ENCODE measurements at places on chromosomes 2 and 18.

- no peak overlapping the region for H3K4me3 ChIP-seq
- H3K4me1 ChIP-seq: no peaks in the 10 kb centered on the region
- no peak for DNase-seq
- no peaks in the 10 kb centered on the region for H3K36me3 ChIP-seq
Observed at GRCh38 chr2:52821631-52822030, 946.0 kb upstream of the CHAC2 start.

DNA sequence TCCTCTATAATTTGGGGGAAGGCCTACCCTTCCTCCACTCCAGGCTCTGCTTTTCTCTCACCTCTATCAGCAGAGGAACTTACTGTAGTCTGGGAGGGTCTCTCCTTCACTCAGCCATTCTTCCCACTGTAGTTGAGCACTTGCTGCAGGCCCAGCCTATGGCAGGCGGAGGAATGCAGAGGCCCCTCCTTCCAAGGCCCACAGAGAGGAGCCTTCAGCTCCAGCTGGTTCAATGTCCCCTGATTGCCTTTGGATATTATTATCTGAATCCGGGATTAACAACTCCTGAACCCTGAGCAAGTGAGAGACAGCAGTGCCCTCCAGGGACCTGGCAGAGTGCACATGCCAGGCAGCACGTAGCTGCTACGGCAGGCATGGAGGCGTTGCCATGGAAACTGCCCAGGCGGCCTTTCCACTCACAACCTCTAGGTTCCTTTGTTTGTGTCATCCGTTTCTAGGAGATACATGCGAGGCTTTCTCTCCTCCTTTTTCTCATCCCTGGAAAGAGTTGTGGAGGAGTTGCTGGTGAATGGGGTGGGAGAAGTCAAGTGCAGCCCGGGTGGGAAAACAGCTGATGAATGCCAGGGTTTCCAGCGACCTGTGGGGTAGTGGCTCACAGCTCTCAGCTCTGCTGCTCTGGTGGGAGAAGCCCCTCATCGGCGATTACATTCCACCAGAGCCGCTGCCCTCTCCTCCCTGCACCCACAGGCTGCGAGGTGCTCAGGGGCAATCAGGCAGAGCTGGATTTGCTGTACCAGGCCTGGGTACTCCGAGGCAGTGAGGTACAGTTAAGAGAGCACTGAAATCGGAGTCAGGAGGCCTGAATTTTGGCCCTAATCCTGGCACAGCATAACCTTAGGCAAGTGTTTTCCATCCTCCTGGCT is 55.3 kb upstream of the HK2 start:
- H3K36me3 ChIP-seq: no peaks in the 10 kb centered on the region
- peaks cover 36% of the 10 kb centered on the region for H3K4me1 ChIP-seq
- DNase-seq: no peak
- no peak overlapping the region for H3K27ac ChIP-seq
- H3K4me3 ChIP-seq: no peak overlapping the region

DNA sequence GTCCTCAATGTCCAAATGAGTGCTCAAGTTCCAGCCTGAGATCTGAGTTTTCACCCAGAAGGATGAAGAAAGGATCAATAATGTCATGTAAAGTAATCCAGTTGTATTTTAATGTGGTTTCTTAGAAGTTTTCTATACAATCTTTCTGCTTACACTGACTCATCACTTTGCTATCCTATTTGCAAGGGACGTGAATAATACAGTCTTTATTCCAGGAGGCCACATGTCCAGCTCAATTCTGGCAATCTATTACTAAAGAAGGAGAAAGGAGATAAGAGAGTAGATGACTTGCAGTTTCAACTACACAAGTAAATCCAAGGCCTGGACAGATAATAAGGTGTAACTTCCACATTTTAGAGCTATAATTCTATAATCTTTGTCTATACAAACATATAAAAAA is 601.1 kb upstream of the SETBP1 start:
- H3K27ac ChIP-seq: no peak overlapping the region
- no peaks in the 10 kb centered on the region for H3K27me3 ChIP-seq
- no peaks in the 10 kb centered on the region for H3K4me1 ChIP-seq
- DNase-seq: no peak

DNA sequence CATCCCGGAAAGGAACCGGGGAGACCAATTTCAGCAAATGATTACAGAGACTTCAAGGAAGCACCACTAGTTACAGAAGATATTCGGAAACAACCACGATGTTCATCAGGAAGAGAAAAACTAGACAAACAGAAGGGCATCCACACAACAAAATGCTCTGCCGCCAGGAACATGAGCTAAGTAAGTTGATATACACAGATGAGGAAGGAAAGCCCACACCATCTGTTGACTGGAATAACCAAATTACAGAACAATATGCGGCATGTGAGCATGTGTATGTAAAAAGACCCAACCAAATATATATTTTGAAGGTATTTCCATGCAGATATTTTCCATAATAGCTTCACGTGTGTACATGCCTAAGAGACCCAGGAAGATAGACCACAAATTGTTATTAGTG is 47.0 kb downstream of the ACKR3 start:
- peaks cover 1% of the 10 kb centered on the region for H3K27me3 ChIP-seq
- H3K4me3 ChIP-seq: no peak overlapping the region
- no peaks in the 10 kb centered on the region for H3K4me1 ChIP-seq

DNA sequence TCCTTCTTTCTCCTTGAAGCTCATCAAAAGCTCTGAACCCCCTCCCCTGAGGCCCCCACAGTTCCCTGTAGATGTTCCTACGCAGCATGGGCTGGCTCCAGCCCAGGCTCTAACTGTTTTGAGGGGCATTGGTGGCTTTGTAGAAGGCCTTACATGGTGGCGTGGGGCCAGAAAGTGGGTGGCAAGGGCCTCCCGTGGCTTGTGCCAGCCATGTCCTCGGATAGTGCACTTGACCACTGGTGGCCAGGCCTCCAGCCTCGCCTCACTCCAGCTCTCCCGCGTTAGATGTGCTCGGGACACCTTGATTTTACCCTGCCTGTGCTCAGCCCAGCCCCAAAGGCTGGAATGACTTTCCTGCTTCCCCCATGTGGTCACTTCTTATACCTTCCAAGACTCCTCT is 92.9 kb downstream of the TWIST2 start:
- H3K36me3 ChIP-seq: no peaks in the 10 kb centered on the region
- no peaks in the 10 kb centered on the region for H3K4me1 ChIP-seq
- no peak overlapping the region for H3K4me3 ChIP-seq
- H3K27me3 ChIP-seq: no peaks in the 10 kb centered on the region

GRCh38 chr2:71340176-71340575 is 8.6 kb downstream of the ZNF638 start:
- no peak overlapping the region for H3K4me3 ChIP-seq
- H3K4me1 ChIP-seq: peaks cover 29% of the 10 kb centered on the region
- H3K27me3 ChIP-seq: no peaks in the 10 kb centered on the region
- peaks cover 40% of the 10 kb centered on the region for H3K36me3 ChIP-seq
- DNase-seq: no peak

- DNase-seq: peak; percentile 50
- H3K4me3 ChIP-seq: peak overlapping the region; percentile 96
- H3K27ac ChIP-seq: peak overlapping the region; percentile 82
- peaks cover 73% of the 10 kb centered on the region for H3K4me1 ChIP-seq
- H3K27me3 ChIP-seq: no peaks in the 10 kb centered on the region
- peaks cover 71% of the 10 kb centered on the region for H3K36me3 ChIP-seq
Observed at GRCh38 chr2:219247678-219248642, 2.7 kb downstream of the STK16 start.

GRCh38 chr2:85541753-85542457 is 2.9 kb downstream of the MAT2A start:
- H3K4me1 ChIP-seq: peaks cover 38% of the 10 kb centered on the region
- no peak overlapping the region for H3K27ac ChIP-seq

DNA sequence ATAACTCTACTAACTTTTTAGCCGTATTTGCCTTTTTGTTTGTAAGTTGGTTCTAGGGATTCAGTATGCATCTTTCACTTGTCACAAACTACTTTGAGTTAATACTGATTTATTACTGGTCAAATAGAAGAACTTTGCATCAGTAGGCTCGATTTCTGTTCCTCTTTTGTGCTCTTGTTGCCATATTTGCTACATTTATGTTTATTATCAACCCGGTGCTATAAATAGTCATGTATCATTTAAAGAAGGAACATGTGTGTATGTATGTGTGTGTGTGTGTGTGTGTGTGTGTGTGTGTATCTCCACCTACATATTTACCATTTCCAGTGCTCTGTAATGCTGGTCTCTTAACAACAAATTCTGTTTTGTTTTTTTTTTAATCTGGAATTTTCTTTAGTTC is 79.6 kb upstream of the B3GNT7 start:
- H3K27ac ChIP-seq: no peak overlapping the region
- no peak overlapping the region for H3K4me3 ChIP-seq
- no peak for DNase-seq
- no peaks in the 10 kb centered on the region for H3K4me1 ChIP-seq

GRCh38 chr2:148560496-148560895 is 84.1 kb upstream of the EPC2 start:
- no peaks in the 10 kb centered on the region for H3K36me3 ChIP-seq
- no peak for DNase-seq
- no peak overlapping the region for H3K27ac ChIP-seq
- H3K27me3 ChIP-seq: peaks cover 5% of the 10 kb centered on the region

- H3K4me3 ChIP-seq: peak overlapping the region; percentile 79
- peak; percentile 8 for DNase-seq
- H3K27ac ChIP-seq: peak overlapping the region; percentile 52
- H3K4me1 ChIP-seq: peaks cover 14% of the 10 kb centered on the region
- H3K27me3 ChIP-seq: peaks cover 13% of the 10 kb centered on the region
Observed at GRCh38 chr2:226799976-226800940, 638 bp upstream of the IRS1 start.

GRCh38 chr2:33412920-33413319 is 63.5 kb upstream of the RASGRP3 start:
- no peak overlapping the region for H3K4me3 ChIP-seq
- no peaks in the 10 kb centered on the region for H3K4me1 ChIP-seq
- DNase-seq: no peak
- no peak overlapping the region for H3K27ac ChIP-seq

DNA sequence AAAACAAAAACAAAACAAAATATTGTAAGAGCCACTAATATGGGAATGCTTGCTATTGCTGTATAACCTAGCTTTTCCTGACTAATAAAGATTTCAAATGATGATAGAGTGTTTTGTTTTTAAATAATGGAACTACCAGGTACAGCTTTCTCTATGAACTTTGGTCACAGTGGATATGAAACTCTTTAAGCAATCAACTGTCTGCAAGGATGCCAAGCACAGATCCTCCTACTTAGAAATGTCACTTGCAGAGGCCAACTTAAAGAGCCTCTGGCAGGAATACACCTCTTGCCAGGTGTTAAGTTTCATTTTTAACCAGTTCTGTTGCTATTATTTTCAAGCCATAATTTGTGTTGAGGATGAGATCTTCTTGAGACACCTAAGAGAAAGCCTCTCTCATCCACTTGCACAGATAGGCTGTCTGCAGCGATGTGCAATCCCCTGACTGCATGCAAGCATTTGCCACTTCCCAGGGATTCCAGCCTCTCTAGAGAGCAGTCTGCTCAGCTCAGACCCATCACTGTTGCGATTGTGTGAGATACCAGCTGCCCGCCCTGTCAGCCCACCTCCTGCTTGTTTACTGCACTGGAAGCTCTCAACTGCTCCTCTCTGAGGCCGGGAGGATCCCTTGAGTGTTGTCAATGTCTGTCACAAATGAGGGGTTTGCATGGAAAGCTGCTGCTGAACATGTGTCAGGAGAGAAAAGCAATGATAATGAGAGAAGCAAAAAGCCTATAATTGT is 86.1 kb upstream of the SCG2 start:
- H3K4me3 ChIP-seq: no peak overlapping the region
- no peaks in the 10 kb centered on the region for H3K36me3 ChIP-seq
- DNase-seq: no peak
- no peak overlapping the region for H3K27ac ChIP-seq
- peaks cover 22% of the 10 kb centered on the region for H3K27me3 ChIP-seq

- peaks cover 52% of the 10 kb centered on the region for H3K36me3 ChIP-seq
- H3K27me3 ChIP-seq: no peaks in the 10 kb centered on the region
- H3K27ac ChIP-seq: no peak overlapping the region
- H3K4me1 ChIP-seq: no peaks in the 10 kb centered on the region
- DNase-seq: no peak
Observed at GRCh38 chr2:186664385-186665043, 29.3 kb upstream of the FAM171B start.

DNA sequence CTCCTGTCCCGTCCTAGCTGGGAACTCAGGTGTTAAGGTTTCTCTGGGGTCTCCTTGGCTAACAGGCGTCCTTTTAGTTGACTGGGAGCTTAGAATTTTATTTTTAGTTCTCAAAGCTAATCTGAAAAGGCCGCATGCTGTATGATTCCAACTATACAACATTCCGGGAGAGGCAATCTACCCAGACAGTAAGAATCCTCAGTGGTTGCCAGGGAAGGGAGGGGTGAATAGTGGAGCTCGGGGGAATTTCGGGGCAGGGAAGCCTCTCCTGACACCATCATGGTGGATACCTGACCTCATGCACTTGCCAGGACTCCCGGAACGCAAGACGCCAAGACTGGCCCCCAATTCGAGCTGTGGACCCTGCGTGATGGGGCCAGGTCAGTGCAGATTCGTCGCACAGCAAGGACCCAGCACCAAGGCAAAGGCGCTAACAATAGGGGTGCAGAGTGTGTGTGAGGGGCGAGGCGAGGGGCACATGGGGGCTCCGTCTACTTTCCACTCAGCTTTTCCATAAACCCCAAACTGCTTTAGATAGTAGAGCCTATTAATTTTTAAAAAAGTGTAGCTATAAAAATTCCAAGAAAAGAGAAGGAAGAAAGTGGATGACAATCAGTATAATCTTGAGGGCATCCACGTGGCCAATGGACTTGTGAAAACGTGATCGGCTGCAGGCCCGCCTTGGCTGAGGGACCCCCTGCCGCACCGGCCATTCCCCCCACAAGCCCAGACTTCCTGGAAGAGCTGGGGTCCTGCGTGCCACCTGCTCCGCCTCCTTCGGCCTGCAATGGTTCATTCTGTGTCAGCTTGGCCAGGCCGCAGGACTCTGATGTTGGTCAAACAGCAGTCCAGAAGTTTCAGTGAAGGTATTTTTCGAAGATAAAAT is 17.3 kb downstream of the PDCD1 start:
- no peak overlapping the region for H3K27ac ChIP-seq
- H3K36me3 ChIP-seq: peaks cover 11% of the 10 kb centered on the region
- no peak overlapping the region for H3K4me3 ChIP-seq
- H3K4me1 ChIP-seq: peaks cover 40% of the 10 kb centered on the region
- peaks cover 21% of the 10 kb centered on the region for H3K27me3 ChIP-seq
- no peak for DNase-seq

GRCh38 chr2:222854773-222855700 is 5.8 kb upstream of the ACSL3 start:
- no peak for DNase-seq
- peaks cover 26% of the 10 kb centered on the region for H3K27me3 ChIP-seq
- no peak overlapping the region for H3K4me3 ChIP-seq
- no peaks in the 10 kb centered on the region for H3K36me3 ChIP-seq
- peaks cover 2% of the 10 kb centered on the region for H3K4me1 ChIP-seq

DNA sequence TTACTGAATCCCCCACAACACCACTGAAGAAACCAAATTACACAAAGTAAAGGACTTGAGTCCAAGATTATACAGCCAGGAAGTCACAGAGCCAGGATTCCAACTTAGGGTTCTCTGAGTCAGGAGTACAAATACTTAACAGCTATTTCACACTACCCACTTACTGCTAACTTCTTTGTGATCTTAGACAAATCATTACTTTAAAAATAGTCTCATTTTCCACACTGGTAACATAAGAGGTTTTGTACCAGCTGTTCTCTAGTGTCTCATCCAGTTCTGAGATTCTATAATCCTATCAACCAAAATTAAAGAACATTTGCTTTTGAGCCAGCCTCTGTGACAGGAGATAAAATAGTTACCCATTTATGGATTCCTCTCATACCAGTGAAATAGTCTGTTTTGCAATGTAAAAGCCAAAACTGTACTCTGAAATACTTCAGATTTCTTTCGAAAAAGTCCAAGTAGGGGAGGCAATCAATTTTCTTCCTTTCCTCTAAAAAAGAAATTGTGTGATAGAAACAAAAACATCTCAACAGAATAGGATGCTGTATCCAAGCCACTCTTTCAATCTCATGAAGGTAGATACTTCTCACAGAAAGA is 157.6 kb downstream of the LRATD1 start:
- no peaks in the 10 kb centered on the region for H3K4me1 ChIP-seq
- no peaks in the 10 kb centered on the region for H3K36me3 ChIP-seq
- no peak for DNase-seq

Measured in activated T-helper 2 cell treated with anti-CD3 and anti-CD28 coated beads, Interferon-gamma antibody, Interleukin-2, Interleukin-4, amounts not matched to agents 10 μg/mL and 5 μg/mL and 100 μg/mL, durations not matched to agents 14 hours and 24 hours and 36 hours (primary cell).